ENCODE measurements at places on chromosomes 11 and 22. TPM values are rescaled to one million over a fixed set of nuclear protein-coding genes. Genes with fewer than 3 reads are reported as not detected.

- no peak for DNase-seq
- H3K4me1 ChIP-seq, result peaks cover 7% of the 10 kb centered on the region
- H3K27me3 ChIP-seq, result peaks cover 39% of the 10 kb centered on the region
- no peak overlapping the region for H3K27ac ChIP-seq
- H3K36me3 ChIP-seq, result no peaks in the 10 kb centered on the region
- no peak overlapping the region for H3K4me3 ChIP-seq
Observed at GRCh38 chr22:22352371-22352999, 107.9 kb downstream of the VPREB1 start.

The UPK3A gene
- total RNA-seq, result not detected

The AIFM3 gene
- total RNA-seq, result 0.58 TPM

GRCh38 chr11:31757260-31757835, 53.8 kb downstream of the PAX6 start:
- H3K36me3 ChIP-seq, result no peaks in the 10 kb centered on the region
- no peaks in the 10 kb centered on the region for H3K27me3 ChIP-seq
- DNase-seq, result no peak
- H3K4me3 ChIP-seq, result no peak overlapping the region
- no peaks in the 10 kb centered on the region for H3K4me1 ChIP-seq
- no peak overlapping the region for H3K27ac ChIP-seq

The THAP7 gene
- total RNA-seq, result 31.2 TPM
